Thoracic aorta (tissue), 2 donors: ENCODE measurements at places on chromosomes 3 and 15.

- H3K36me3 ChIP-seq, result no peaks in the 10 kb centered on the region
- no peaks in the 10 kb centered on the region for H3K27me3 ChIP-seq
- H3K4me1 ChIP-seq, result no peaks in the 10 kb centered on the region
These were observed 79.4 kb downstream of the PEX5L start for GRCh38 chr3:179957264-179957845.

DNA sequence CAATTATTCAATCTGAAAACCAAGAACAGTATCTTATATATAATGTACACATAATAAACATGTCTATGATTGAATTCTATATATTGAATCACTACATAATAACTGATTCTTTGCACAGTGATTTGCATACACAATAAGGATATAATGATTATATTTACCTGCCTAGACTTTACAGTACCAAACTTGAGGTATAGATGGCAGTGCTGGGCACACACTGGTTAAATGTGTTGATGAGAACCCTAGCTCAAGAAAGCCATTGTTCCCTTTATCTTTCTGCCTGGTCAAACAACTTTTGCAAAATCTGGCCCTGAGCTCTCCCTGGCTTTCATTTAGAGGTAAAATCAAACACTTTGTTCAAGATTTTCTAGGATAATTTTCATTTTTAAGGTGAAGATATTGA lies 697.7 kb downstream of the TUSC7 start:
- H3K4me1 ChIP-seq, result peaks cover 10% of the 10 kb centered on the region
- no peak overlapping the region for H3K27ac ChIP-seq

GRCh38 chr3:93962798-93963197 lies 10.9 kb downstream of the PROS1 start:
- DNase-seq, result no peak
- H3K27me3 ChIP-seq, result no peaks in the 10 kb centered on the region
- H3K4me3 ChIP-seq, result no peak overlapping the region
- H3K4me1 ChIP-seq, result peaks cover 12% of the 10 kb centered on the region

DNA sequence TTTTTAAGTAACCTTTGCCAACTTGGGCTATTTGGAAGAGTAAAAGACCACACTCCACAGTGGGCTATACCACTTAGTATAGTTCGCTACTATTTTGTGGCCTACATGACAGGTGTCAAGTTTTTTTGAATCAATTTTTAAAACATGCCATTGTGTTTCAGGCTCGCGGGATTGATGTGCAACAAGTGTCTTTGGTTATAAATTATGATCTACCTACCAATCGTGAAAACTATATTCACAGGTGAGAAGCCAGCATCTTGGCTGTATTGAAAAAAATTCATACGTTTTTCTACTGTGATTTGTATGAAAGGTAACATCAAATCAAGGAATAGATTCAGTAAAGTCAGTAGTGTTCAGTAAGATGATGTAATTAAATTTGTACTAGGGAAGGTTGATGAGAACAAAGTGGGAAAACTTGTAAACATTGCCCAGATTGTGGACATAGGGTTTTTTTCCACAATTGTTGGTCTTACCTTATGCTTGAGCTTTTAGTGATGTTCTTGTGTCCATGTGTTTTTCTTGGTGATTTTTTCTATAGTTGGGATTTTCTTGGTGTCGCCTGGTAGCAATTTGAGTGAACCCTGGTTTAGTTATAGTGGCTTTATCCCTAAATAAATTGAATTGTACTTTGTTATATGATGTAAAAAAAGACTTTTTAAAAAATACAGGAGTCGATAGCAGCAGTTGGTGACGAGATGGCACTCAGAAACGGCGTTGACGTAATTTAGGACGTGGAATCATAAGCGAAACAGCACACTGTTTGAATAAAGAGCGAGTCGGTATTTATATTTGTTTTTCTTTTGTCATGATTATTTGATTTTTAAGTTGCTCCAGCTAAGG lies 4.5 kb downstream of the EIF4A2 start:
- H3K4me1 ChIP-seq, result peaks cover 36% of the 10 kb centered on the region
- no peak overlapping the region for H3K27ac ChIP-seq
- H3K36me3 ChIP-seq, result peaks cover 54% of the 10 kb centered on the region
- no peaks in the 10 kb centered on the region for H3K27me3 ChIP-seq
- H3K4me3 ChIP-seq, result no peak overlapping the region

DNA sequence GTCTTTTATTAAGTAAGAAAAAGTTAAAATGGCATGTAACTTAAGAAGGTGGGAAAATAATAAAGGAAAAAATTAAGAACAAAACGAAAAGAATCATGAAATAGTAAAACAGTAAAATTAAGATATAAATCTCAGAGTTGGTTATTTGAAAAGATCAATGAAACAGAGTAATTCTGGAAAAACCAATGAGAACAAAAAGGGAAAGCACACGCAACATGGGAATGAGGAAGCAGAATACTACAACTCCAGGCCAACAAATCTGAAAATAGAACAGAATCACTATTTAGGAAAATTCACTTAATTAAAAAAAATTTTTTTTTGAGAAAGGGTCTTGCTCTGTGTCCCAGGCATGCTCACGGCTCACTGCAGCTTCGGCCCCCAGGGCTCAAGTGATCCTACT lies 30.7 kb downstream of the WHAMM start:
- H3K4me1 ChIP-seq, result no peaks in the 10 kb centered on the region
- peaks cover 31% of the 10 kb centered on the region for H3K36me3 ChIP-seq
- no peak overlapping the region for H3K4me3 ChIP-seq

GRCh38 chr3:89506462-89507103 lies 399.2 kb downstream of the EPHA3 start:
- H3K4me1 ChIP-seq, result peaks cover 28% of the 10 kb centered on the region
- peak overlapping the region; percentile 79 for H3K27ac ChIP-seq
- no peaks in the 10 kb centered on the region for H3K36me3 ChIP-seq
- no peak for DNase-seq
- peak overlapping the region; percentile 31 for H3K4me3 ChIP-seq

- no peak for DNase-seq
- H3K4me1 ChIP-seq, result no peaks in the 10 kb centered on the region
- H3K4me3 ChIP-seq, result no peak overlapping the region
These were observed 74.3 kb downstream of the LIPC start for GRCh38 chr15:58506064-58506490.

DNA sequence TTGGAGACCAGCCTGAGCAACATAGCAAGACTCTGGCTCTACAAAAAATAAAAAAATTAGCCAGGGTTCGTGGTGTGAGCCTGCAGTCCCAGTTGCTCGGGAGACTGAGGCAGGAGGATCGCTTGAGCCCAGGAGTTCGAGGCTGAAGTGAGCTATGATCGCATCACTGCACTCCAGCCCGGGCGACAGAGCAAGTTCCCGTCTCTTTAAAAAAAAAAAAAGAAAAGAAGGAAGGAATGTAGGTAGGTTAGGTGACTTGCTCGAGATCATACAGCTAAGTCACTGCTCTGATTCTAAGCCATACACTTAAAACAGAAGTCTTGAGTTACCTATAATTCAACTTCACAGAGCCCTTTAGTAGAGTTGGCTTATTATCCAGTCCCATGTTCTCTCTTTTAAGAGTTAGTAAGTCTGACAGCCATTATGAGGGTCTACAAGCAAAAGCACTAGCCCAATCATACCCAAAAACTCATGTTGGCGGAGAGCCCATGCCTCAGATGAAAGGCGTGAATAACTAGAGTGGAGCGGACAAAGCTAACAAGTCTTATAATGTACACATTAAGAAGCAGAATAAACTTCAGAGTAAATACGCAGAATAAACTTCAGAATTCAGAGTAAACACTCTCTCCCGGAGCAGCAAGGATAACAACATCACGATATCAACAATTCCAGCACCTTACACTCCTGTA lies 768 bp downstream of the AAGAB start:
- DNase-seq, result no peak
- no peaks in the 10 kb centered on the region for H3K36me3 ChIP-seq
- H3K27me3 ChIP-seq, result no peaks in the 10 kb centered on the region
- peaks cover 5% of the 10 kb centered on the region for H3K4me1 ChIP-seq

- peak overlapping the region; percentile 75 for H3K27ac ChIP-seq
- no peak for DNase-seq
- H3K4me3 ChIP-seq, result peak overlapping the region; percentile 86
- H3K4me1 ChIP-seq, result no peaks in the 10 kb centered on the region
- no peaks in the 10 kb centered on the region for H3K27me3 ChIP-seq
These were observed 30.7 kb downstream of the NBEAL2 start for GRCh38 chr3:47010111-47010712.

- H3K36me3 ChIP-seq, result no peaks in the 10 kb centered on the region
- no peak overlapping the region for H3K27ac ChIP-seq
- H3K27me3 ChIP-seq, result no peaks in the 10 kb centered on the region
- H3K4me1 ChIP-seq, result no peaks in the 10 kb centered on the region
These were observed 104.8 kb upstream of the WNT5A start for GRCh38 chr3:55591888-55592287.

DNA sequence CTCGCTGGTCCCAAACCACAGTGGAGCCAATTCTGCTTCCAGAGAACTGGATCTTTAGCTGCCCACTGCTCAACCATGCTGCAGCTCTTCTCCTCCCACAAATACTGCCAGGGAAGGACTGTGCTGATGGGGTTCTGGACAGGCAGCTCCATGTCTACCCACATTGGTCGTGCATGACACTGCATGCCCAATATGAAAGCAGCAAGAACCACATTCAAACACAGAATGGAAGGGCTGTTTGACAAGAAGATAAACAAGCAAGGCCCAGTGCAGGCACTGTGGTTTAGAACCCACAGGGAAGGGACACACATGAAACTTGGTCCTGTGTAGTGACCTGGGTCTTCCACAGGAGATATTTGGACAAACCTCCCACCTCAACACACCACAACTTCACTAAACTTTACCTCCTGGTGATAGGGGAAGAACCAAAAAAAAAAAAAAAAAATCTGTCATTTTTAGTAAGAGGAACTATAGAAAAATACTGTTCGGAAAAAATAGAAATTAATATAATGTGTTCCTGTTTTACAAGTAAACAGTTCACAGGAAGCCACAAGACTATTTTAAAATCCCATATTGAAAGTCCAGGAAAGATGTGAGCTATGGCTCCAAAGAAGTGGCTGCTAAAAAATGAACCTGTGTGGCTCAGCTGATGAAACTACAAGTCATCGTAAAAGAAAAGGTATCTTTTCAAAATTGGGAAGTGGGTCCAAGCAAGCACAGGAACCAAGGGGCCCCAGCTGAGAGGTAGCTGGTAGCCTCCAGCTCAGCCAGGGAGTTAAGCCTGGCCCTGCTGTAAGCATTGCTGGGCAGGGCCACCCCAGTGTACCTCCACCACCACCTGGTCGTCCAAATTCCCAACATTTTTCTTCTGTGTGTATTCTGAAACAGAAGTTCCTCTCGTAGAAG lies 77.7 kb upstream of the ACAN start:
- H3K27ac ChIP-seq, result no peak overlapping the region
- H3K36me3 ChIP-seq, result no peaks in the 10 kb centered on the region
- no peak overlapping the region for H3K4me3 ChIP-seq
- no peak for DNase-seq
- no peaks in the 10 kb centered on the region for H3K27me3 ChIP-seq

- H3K4me1 ChIP-seq, result no peaks in the 10 kb centered on the region
- H3K27ac ChIP-seq, result no peak overlapping the region
These were observed 63.9 kb downstream of the ETV5 start for GRCh38 chr3:186044968-186045367.

DNA sequence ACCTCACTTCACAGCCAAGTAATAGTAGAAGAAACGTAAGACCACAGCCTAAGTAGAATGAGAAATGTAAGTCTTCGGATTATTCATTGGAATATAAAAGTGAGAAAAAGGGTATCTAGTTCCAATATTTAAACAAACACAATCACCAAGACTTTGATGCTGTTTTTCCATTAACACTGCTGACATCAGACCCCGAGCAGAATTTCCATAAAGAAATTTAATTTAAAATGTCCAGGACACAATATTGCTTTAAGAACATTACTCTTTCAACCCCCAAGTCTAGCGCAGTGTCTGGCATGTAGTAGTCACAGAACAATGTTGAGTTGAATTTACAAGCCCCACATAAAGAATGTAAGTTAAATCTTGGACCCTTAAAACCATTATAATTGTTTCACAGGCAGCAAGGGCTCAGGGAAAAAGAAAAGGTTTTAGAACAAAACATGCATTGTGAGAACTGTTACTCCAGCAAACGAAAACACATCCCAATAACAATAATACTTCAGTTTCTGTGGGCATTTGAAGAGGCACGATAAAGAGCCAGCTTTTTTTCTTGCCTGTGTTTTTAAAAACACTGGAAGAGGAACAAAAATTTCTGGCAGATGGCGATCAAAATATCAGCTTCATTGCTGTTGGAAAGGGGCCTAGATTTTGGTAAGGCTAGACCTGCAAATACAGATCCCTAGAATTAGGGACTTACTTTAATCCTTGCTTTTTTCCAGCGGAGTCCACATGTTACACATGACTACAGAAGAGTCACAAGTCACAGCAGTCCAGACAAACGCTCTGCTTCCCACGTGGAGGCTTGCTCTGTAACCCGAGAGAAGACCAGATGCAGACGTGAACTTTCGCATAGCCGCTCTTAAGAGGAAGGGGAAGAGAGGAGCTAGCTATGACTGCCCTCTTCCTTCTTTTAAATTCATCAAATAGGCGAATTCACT lies 77.9 kb upstream of the IGSF10 start:
- peak overlapping the region; percentile 74 for H3K27ac ChIP-seq
- peak overlapping the region; percentile 50 for H3K4me3 ChIP-seq
- no peak for DNase-seq
- H3K4me1 ChIP-seq, result peaks cover 38% of the 10 kb centered on the region
- H3K36me3 ChIP-seq, result no peaks in the 10 kb centered on the region
- H3K27me3 ChIP-seq, result no peaks in the 10 kb centered on the region

DNA sequence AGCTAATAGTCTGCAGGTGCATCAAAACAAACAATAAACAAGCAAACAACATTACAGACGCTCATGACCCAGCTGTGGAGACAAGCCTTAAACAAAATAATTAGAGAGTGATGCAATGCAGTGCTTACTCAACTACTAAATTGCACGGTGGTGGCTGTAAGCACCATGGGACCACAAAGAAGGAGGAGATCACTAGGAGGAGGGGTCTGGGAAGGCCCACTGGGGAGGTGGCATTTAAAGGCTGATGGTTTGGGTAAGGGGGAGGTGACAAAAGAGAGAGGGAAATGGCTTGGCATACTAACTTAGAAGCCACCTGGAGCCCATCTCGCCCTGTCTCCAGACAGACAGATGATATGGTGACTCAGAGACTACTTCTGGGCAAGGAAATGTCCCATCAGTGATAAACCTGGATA lies 516.7 kb downstream of the FOXP1 start:
- peaks cover 24% of the 10 kb centered on the region for H3K4me1 ChIP-seq
- peak overlapping the region; percentile 98 for H3K27ac ChIP-seq
- DNase-seq, result no peak
- H3K36me3 ChIP-seq, result no peaks in the 10 kb centered on the region
- H3K4me3 ChIP-seq, result peak overlapping the region; percentile 84

GRCh38 chr15:47717036-47717612 lies at the start of gene SEMA6D:
TSS of gene SEMA6D (plus strand) at chr15:47717505. CDS start at chr15:47759799, 42,294 bp downstream.
- H3K4me3 ChIP-seq, result peak within 1 kb of the TSS; percentile 89
- H3K27ac ChIP-seq, result peak within 1 kb of the TSS; percentile 86
- DNase-seq, result no peak
- H3K4me1 ChIP-seq, result peaks cover 22% of the 10 kb centered on the region

GRCh38 chr3:29745232-29745870 lies 464.5 kb downstream of the RBMS3 start:
- no peaks in the 10 kb centered on the region for H3K27me3 ChIP-seq
- H3K4me1 ChIP-seq, result peaks cover 29% of the 10 kb centered on the region
- no peak for DNase-seq
- H3K4me3 ChIP-seq, result no peak overlapping the region
